Cortex of kidney (tissue), 1 donor: ENCODE measurements at places on chromosomes 11 and 22.

- no peak for DNase-seq
These were observed 60.4 kb downstream of the LARGE2 start for GRCh38 chr11:45982656-45983470.

DNA sequence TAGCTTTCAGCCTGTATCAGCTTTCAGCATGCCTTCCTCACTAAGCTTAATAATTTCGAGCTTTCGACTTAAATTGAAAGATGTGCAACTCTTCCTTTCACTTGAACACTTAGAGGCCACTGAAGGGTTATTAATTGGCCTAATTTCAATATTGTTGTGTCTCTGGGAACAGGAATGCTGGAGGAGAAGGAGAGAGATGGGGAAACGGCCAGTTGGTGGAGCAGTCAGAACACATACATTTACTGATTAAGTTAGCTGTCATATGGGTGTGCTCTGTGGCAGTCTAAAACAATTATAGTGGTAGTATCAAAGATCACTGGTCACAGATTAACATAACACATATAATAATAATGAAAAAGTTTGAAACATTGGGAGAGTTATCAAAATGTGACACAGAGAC lies 106.2 kb downstream of the LRRC32 start:
- no peak for DNase-seq

DNA sequence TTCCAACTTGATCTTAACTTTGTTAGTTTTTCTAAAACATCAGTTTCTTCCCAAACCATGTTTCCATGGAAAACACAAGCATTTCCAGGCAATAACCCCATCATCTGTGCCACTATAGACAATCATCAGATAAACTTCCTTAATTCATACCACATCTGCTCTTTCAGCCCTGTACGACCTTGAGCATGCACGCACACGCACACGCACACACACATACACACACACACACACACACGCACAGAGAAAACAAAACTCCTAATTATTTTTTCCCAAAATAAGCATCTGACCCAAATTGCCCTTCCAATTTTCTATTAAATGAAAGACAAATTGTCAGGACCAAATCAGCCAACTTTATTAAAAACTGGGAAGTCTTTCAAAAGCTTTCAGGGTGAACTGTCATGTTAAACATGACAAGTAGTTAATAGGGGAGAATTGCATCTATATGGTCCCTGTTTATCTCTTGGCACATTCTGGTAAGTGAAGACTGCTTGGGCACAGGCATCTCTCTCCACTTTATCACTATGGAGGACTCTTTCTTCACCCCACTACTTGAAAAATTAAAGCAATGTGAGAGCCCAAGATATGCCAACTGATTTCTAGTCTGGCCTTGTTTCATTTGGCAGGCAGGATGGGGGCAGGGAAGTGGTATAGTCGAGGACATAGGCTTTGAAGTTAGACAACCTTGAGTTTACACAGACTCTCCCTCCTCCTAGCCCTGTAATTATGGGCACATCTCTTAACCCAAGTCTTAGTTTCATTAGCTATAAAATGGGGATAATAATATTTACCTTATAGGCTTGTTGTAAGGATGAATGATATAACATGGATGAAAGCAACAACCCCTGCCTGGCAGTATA lies 15.1 kb downstream of the ADM start:
- no peak for DNase-seq

- DNase-seq, result no peak
These were observed 11.8 kb downstream of the DGCR8 start for GRCh38 chr22:20091690-20092476.
